ENCODE measurements at places on chromosomes 1 and 21. TPM values are rescaled to one million over a fixed set of nuclear protein-coding genes. Genes with fewer than 3 reads are reported as not detected.

DNA sequence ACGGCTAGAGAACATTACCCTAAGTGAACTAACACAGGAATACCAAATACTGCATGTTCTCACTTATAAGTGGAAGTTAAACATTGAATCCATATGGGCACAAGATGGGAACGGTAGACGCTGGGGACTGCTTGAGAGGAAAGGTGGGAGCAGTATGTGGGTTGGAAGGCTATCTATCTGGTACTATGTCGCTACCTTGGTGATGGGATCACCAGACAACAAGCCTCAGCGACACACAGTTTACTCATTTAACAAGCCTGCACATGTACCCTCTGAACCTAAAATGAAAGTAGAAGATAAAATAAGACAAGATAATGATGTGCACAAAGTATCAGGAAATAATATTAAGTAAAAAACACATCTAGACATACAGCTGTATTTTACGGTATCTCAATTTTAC is 819 bp downstream of the PYHIN1 start:
- peak overlapping the region; percentile 63 for H3K27ac ChIP-seq
- H3K27me3 ChIP-seq = no peaks in the 10 kb centered on the region
- H3K4me1 ChIP-seq = peaks cover 19% of the 10 kb centered on the region
- peaks cover 6% of the 10 kb centered on the region for H3K36me3 ChIP-seq

DNA sequence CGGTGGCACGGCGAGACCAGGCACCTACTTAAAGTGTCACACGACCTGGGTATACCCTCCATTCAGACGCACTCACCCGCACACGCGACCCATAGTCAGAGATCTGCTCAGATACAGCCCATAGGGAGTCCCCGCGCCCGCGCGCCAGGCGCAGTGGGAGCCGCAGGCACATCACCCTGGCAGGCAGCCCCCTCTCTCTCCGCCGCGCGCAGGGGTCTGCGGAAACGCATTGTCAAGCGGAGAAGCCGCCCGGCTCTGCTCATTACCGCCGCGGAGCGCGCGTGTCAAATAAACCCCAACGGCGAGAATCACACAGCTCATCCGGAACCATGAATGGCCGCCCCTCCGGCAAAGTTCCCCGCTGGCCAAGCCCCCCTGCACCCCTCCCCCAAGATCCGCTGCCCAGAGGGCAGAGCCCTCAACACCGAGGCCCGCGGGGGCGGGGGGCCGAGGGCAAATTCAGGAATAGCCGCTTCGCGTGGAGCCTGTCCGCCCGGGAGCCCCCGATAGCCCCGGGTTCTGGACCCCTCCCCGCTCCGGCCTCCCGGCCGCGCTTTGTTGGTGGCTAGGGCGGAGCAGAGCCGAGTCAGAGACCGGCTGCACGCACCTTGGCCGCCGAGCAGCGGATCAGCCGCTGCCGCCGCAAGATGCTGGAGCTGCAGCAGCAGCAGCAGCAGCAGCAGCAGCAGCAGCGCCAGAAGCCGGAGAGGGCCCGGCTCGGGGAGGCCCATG is 522 bp downstream of the LRP8 start:
- H3K4me1 ChIP-seq = peaks cover 26% of the 10 kb centered on the region
- no peak overlapping the region for H3K27ac ChIP-seq
- peak; percentile 60 for DNase-seq

DNA sequence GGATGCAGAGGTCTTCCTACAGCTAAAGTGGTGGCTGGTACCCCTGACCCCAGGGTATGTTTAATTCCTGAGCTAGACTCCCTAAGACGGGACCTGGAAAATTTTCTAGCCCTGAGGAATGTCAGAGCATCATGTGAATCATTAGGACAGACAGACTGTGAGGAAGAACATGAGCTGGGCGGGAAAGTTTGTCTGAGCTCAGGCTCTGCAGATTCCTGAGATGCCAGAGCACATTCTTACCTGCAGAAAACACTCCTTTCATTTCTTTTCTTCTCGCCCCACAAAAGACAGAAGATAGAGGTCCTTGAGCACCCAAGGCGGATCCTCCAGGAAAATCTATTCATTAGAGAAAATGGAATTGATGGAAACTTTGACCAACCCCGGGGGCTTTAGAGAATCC is 6.5 kb downstream of the CAPN2 start:
- H3K4me1 ChIP-seq = peaks cover 89% of the 10 kb centered on the region
- H3K4me3 ChIP-seq = no peak overlapping the region
- H3K27ac ChIP-seq = no peak overlapping the region
- DNase-seq = no peak
- H3K27me3 ChIP-seq = no peaks in the 10 kb centered on the region

GRCh38 chr1:235533476-235534168 is 29.4 kb upstream of the B3GALNT2 start:
- no peaks in the 10 kb centered on the region for H3K27me3 ChIP-seq
- no peak for DNase-seq
- no peaks in the 10 kb centered on the region for H3K4me1 ChIP-seq
- H3K27ac ChIP-seq = no peak overlapping the region
- no peaks in the 10 kb centered on the region for H3K36me3 ChIP-seq
- H3K4me3 ChIP-seq = no peak overlapping the region

Gene BEST4
- total RNA-seq = 1.0 TPM

- no peaks in the 10 kb centered on the region for H3K27me3 ChIP-seq
- H3K36me3 ChIP-seq = no peaks in the 10 kb centered on the region
- no peak for DNase-seq
- H3K27ac ChIP-seq = no peak overlapping the region
Measured at GRCh38 chr1:150890033-150890416, 3.1 kb downstream of the CTXND2 start.

DNA sequence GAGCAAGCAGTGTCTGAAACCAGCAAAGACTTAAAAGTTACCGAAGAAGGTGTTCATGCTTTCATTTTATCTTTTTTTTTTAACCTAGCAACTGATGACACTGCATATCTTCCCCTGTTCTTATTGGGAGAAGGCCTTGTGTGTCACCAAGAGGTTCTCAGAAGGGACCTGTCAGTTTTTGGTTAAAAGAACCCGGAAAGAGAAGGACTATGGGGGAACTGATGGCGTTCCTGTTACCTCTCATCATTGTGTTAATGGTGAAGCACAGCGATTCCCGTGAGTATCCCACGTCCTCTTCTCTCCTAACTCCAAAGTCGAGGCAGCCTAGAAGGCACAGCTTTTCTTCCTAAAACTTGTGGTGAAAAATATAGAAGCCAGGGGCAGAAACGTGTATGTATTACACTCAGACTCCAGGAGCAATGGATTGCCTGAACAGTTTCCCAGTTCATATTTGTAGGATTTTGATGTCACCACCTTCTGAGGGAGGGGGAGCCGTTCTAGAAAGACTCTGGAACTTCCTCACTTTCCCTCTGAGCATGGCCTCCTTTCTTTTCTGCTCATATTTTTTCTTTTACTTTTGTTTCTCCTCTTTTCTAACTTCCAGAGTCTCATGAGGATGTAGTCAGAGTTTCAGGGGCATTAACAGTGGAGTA is at the start of gene MR1:
MR1 (plus strand) TSS at position 185 of the 653 bp plus-strand sequence; CDS start at position 210, 25 bp downstream.
- DNase-seq = peak; percentile 48
- H3K4me1 ChIP-seq = peaks cover 47% of the 10 kb centered on the region
- peak within 1 kb of the TSS; percentile 78 for H3K4me3 ChIP-seq
- H3K36me3 ChIP-seq = peaks cover 9% of the 10 kb centered on the region
- H3K27me3 ChIP-seq = no peaks in the 10 kb centered on the region

- peaks cover 3% of the 10 kb centered on the region for H3K4me1 ChIP-seq
- peaks cover 2% of the 10 kb centered on the region for H3K27me3 ChIP-seq
- H3K27ac ChIP-seq = no peak overlapping the region
- DNase-seq = no peak
- no peak overlapping the region for H3K4me3 ChIP-seq
Measured at GRCh38 chr1:11463177-11463576, 15.8 kb upstream of the DISP3 start.

Gene CENPS
- 4.0 TPM for total RNA-seq

- DNase-seq = no peak
- no peaks in the 10 kb centered on the region for H3K36me3 ChIP-seq
- H3K4me3 ChIP-seq = no peak overlapping the region
- no peaks in the 10 kb centered on the region for H3K4me1 ChIP-seq
Measured at GRCh38 chr1:14778541-14778897, 180.0 kb downstream of the KAZN start.

Gene NTMT2
- total RNA-seq = not detected

- DNase-seq = no peak
- H3K27me3 ChIP-seq = no peaks in the 10 kb centered on the region
Measured at GRCh38 chr1:170703591-170703990, 39.7 kb downstream of the PRRX1 start.

Gene AMIGO1
- 16.9 TPM for total RNA-seq

DNA sequence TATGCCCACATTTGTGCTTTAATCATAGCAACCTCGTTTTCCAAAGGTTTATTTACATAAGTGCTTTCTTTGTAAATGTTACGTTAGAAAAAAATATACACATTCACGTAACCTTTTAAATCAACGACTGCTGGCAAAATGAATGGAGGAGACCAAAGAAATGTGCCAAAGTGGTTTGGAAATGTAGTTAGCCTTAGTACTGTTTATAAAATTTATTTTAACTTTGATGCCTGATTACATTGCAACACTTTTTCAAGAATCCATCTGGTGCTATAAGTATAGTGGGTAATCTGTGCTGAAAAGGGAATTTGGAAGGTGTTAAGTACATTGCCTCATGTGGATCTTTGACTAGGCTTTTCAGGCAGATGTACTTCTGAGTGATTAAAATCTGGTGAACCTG is 108.9 kb downstream of the IFI44 start:
- H3K27ac ChIP-seq = no peak overlapping the region
- no peaks in the 10 kb centered on the region for H3K36me3 ChIP-seq
- no peaks in the 10 kb centered on the region for H3K27me3 ChIP-seq
- H3K4me3 ChIP-seq = no peak overlapping the region
- H3K4me1 ChIP-seq = no peaks in the 10 kb centered on the region

Gene CRYAA
- total RNA-seq = not detected

Gene RAB7B
- 0.08 TPM for total RNA-seq

DNA sequence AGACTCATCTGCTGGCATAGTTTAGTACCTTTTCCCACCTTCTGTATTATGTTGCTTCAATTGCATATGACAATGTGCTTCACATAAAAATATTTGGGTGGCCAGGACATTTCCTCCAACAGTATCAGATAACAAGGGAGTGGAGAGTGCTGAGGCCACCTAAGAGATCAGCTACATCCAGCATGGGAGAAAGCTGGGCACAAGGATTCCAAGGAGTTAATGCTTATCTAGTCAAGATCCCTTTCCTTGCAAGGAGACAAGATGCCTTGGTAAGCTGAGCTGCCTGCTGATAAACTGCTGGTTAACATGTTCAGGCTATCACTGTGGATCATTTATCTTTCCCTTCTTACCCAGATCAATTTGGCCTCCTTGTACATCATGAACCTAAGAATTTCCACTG is 5.4 kb downstream of the TACSTD2 start:
- no peak for DNase-seq
- H3K27ac ChIP-seq = no peak overlapping the region
- no peak overlapping the region for H3K4me3 ChIP-seq
- H3K27me3 ChIP-seq = peaks cover 23% of the 10 kb centered on the region
- H3K4me1 ChIP-seq = peaks cover 12% of the 10 kb centered on the region
- H3K36me3 ChIP-seq = no peaks in the 10 kb centered on the region

DNA sequence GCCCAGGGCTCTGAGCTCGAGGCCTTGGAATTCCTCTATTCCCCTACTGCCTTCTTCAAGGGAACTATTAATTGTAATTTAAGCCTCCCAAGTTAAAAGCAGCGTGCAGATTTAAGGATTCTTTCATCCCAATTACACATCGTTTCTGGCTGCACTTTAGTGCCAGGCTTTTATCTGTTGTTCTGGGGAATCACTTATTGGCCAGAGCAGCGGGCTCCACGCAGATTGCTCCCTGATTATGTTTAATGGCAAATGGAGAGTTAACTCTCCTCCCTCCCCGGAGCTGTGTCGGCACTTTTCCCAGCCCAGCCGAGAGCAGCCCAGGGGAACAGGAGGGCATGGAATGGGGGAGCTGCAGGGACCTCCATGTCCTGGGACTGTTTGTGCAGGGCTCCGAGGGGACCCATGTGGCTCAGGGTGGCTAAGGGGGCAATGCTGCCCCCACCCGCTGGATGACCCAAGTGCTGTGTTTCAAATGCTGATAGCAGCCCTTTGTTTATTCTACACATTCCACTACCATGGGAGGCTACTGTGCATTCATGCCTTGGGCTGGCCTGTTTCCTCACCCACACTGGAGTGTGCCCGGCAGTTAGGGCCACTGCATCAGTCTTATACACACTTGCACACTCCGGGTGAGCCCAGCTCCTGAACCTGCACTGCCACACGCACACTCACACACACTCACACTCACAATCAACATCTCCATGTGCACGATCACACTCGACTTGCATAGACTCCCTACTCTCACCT is 93.3 kb upstream of the POU3F1 start:
- H3K36me3 ChIP-seq = no peaks in the 10 kb centered on the region
- H3K4me1 ChIP-seq = no peaks in the 10 kb centered on the region
- H3K27ac ChIP-seq = no peak overlapping the region

Gene RBM15
- total RNA-seq = 49.7 TPM

Gene HEATR1
- total RNA-seq = 37.5 TPM

DNA sequence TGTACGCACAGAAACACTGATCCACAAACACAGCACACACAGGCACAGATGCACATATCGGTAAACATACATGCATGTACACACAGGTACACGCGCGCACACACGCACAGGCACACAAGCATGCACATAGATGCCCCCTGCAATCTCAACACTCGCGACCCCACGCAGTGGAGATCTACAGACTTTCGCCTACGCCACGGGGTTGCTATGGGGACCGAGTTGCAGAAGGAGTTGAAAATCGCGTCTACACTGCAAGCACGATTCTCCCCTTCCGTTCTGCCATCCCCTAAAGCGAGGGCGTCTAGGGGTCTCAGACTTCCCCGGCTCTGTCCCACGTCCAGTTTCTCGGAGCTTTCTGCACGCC is 826 bp downstream of the TRIM17 start:
- DNase-seq = no peak
- H3K4me1 ChIP-seq = peaks cover 22% of the 10 kb centered on the region
- H3K4me3 ChIP-seq = peak overlapping the region; percentile 52
- H3K27me3 ChIP-seq = peaks cover 6% of the 10 kb centered on the region
- H3K27ac ChIP-seq = no peak overlapping the region

GRCh38 chr1:157201767-157202166 is 63.6 kb upstream of the ETV3 start:
- peaks cover 17% of the 10 kb centered on the region for H3K27me3 ChIP-seq
- H3K4me3 ChIP-seq = no peak overlapping the region
- no peaks in the 10 kb centered on the region for H3K4me1 ChIP-seq

- H3K36me3 ChIP-seq = no peaks in the 10 kb centered on the region
- DNase-seq = no peak
- H3K4me1 ChIP-seq = peaks cover 5% of the 10 kb centered on the region
- H3K27me3 ChIP-seq = peaks cover 44% of the 10 kb centered on the region
- H3K4me3 ChIP-seq = no peak overlapping the region
- no peak overlapping the region for H3K27ac ChIP-seq
Measured at GRCh38 chr1:65310078-65310587, 790 bp downstream of the DNAJC6 start.

Gene DPYD
- total RNA-seq = 35.9 TPM

Gene KIAA0040
- 13.5 TPM for total RNA-seq

DNA sequence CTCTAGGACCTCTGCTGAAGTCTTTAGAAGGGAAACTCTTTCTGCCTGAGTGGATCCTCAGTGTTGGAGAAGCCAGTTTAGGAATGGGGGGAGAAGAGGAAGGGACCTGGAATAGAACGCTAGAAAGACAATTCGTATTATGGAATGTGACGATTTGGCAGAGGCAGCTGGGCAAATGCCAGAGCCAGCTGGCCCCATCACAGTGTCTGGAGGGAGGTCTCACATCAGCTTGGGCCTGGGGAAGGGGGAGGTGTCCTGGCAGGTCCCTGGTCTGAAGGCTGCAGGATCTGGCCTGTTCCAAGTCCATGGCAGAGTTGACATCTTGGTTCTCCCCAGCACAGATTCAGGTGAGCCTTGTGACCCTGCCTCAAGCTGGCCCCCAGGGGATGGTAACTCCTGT is 11.3 kb downstream of the TMCC2 start:
- no peak overlapping the region for H3K4me3 ChIP-seq
- DNase-seq = no peak
- no peaks in the 10 kb centered on the region for H3K36me3 ChIP-seq
- H3K4me1 ChIP-seq = no peaks in the 10 kb centered on the region
- no peaks in the 10 kb centered on the region for H3K27me3 ChIP-seq

Gene CELA2B
- total RNA-seq = not detected

Gene SMCP
- not detected for total RNA-seq
